ENCODE measurements at places on chromosomes 3 and 15. TPM values are rescaled to one million over a fixed set of nuclear protein-coding genes. Genes with fewer than 3 reads are reported as not detected.

GRCh38 chr15:100627789-100628395, 25.5 kb downstream of the ASB7 start:
- DNase-seq, result peak; percentile 49
- no peaks in the 10 kb centered on the region for H3K27me3 ChIP-seq
- no peak overlapping the region for H3K4me3 ChIP-seq

The EPHB1 gene
- 2.1 TPM for total RNA-seq

GRCh38 chr15:88440021-88440420, 27.2 kb downstream of the MRPL46 start:
- peaks cover 16% of the 10 kb centered on the region for H3K4me1 ChIP-seq
- no peak overlapping the region for H3K27ac ChIP-seq
- H3K4me3 ChIP-seq, result no peak overlapping the region
- no peak for DNase-seq
- no peaks in the 10 kb centered on the region for H3K36me3 ChIP-seq

GRCh38 chr3:31620656-31621055, 87.9 kb downstream of the STT3B start:
- no peaks in the 10 kb centered on the region for H3K4me1 ChIP-seq
- H3K27ac ChIP-seq, result no peak overlapping the region
- no peak overlapping the region for H3K4me3 ChIP-seq
- H3K36me3 ChIP-seq, result no peaks in the 10 kb centered on the region

- DNase-seq, result no peak
- H3K36me3 ChIP-seq, result no peaks in the 10 kb centered on the region
- no peaks in the 10 kb centered on the region for H3K27me3 ChIP-seq
- H3K4me1 ChIP-seq, result peaks cover 3% of the 10 kb centered on the region
- no peak overlapping the region for H3K27ac ChIP-seq
Observed at GRCh38 chr3:7696320-7696719, 805.3 kb upstream of the LMCD1 start.

- DNase-seq, result no peak
- H3K4me3 ChIP-seq, result no peak overlapping the region
- no peaks in the 10 kb centered on the region for H3K36me3 ChIP-seq
Observed at GRCh38 chr3:194985031-194985578, 285.9 kb downstream of the XXYLT1 start.

The RASGRF1 gene
- total RNA-seq, result 1.1 TPM

- no peak for DNase-seq
- no peaks in the 10 kb centered on the region for H3K4me1 ChIP-seq
- no peaks in the 10 kb centered on the region for H3K27me3 ChIP-seq
- H3K27ac ChIP-seq, result no peak overlapping the region
Observed at GRCh38 chr3:172125963-172126457, 86.6 kb downstream of the FNDC3B start.

The SI gene
- total RNA-seq, result not detected

DNA sequence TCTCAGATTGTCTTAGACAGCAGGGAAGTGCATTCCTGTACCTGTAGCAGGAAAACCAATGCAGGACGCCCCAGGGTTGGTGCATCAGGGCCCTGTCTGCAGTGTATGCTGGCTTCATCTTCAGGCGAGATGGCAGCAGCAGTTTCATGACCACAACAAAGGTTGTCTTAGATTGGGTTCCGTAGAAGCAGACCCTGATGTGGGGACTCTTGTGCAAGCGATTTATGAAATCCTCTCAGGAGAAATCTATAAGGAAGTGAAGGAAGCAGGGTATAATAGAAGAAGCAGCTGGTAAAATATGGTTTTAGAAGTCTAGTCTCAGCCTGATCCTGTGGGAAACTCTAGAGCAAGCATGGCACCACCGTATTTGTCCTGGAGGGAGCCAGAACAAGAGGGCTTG, 25.0 kb downstream of the DNAH1 start:
- no peak overlapping the region for H3K27ac ChIP-seq
- no peak overlapping the region for H3K4me3 ChIP-seq
- no peaks in the 10 kb centered on the region for H3K36me3 ChIP-seq
- DNase-seq, result no peak

DNA sequence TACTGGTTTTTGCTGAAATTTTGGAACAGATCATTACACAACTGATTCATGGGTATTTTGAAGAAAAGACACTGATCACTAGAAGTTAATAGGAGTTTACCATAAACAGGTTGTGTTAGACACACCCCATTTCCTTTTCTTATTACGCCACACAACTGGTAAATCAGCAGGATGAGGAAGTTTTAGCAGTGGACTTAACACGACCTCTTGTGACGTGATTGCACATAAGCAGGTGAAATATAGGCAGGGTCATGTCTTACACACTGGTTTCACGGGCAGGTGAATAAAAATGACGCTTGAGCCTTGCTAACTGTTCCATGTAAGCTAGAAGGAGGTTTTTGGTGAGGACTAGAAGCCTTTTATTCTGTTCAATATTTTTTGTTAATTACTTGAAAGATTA, 27.1 kb upstream of the TPRG1 start:
- no peaks in the 10 kb centered on the region for H3K27me3 ChIP-seq
- H3K4me3 ChIP-seq, result no peak overlapping the region
- H3K4me1 ChIP-seq, result no peaks in the 10 kb centered on the region
- H3K36me3 ChIP-seq, result no peaks in the 10 kb centered on the region

GRCh38 chr15:60444289-60444912, 34.5 kb downstream of the ICE2 start:
- peak; percentile 31 for DNase-seq
- H3K4me3 ChIP-seq, result no peak overlapping the region
- no peak overlapping the region for H3K27ac ChIP-seq
- no peaks in the 10 kb centered on the region for H3K27me3 ChIP-seq
- H3K36me3 ChIP-seq, result 0 out of 2 replicates have a peak, but pooled peaks cover 2% of the 10 kb centered on the region
- H3K4me1 ChIP-seq, result no peaks in the 10 kb centered on the region

DNA sequence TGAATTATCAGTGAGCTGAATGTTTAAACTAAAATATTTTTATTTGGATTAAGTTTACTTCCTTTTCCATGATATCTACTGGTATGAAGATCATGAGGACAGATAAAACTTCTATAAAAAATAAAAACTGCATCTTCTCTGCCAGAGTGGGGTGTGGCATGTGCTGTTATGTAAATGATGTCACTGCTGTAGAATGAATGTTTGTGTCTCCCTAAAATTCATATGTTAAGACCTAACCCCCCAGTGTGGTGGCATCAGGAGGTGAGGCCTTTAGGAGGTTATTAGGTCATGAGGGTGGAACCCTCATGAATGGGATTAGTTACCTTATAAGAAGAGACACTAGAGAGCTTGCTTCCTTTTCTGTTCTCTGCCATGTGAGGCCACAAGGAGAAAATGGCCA, 178.7 kb upstream of the DPH6 start:
- peaks cover 13% of the 10 kb centered on the region for H3K4me1 ChIP-seq
- H3K4me3 ChIP-seq, result no peak overlapping the region
- H3K27ac ChIP-seq, result no peak overlapping the region
- no peak for DNase-seq

GRCh38 chr3:9135930-9136525, 113.4 kb downstream of the SRGAP3 start:
- H3K27ac ChIP-seq, result no peak overlapping the region
- H3K4me1 ChIP-seq, result no peaks in the 10 kb centered on the region
- H3K27me3 ChIP-seq, result no peaks in the 10 kb centered on the region
- H3K36me3 ChIP-seq, result no peaks in the 10 kb centered on the region

DNA sequence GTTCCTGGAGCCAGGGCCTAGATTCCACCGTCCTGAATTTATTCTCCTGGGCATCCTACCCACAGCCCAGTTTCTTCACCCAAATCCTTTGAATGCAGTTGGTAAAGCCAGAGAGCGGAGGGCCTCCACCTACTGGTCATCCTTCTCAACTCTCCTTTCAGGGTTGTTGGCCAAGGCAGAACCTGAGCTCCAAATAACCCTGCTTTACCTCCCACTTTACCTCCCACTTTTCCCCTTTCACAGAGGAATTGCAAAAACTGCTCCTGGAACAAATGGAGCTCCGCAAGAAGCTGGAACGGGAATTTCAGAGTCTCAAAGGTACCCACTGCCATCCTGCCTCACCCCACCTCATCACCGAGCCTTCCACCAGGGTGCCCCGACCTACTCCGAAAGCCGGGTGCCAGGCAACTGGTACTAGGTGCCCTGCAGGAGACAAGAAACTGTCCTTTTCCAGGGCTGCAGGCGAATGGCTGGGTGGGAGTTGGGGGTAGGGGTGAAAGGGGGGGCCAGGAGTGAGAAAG, 6.8 kb downstream of the SKOR1 start:
- DNase-seq, result peak; percentile 44
- no peak overlapping the region for H3K27ac ChIP-seq
- H3K36me3 ChIP-seq, result no peaks in the 10 kb centered on the region
- H3K27me3 ChIP-seq, result no peaks in the 10 kb centered on the region
- no peak overlapping the region for H3K4me3 ChIP-seq
- H3K4me1 ChIP-seq, result peaks cover 7% of the 10 kb centered on the region

DNA sequence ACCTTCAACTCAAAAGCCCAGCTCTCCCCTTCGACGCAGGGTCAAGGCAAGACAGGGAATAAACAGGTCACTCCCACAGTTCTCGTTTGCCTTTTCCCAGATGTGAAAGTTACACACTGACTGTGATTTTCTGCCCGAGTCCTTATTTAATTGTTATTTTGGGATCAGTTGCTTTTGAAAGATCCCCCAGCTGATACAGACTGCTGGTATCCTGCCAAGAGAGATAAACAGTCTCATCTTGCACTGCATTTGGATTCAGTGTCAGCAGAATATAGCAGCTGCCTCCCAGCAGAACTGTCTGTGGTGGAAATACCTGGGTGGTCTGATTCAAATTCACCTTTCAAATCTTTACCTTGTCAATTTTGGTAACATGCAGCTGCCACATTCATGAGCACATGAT, 56.0 kb upstream of the FAM3D start:
- H3K4me3 ChIP-seq, result no peak overlapping the region
- H3K27me3 ChIP-seq, result no peaks in the 10 kb centered on the region
- peak; percentile 40 for DNase-seq
- no peaks in the 10 kb centered on the region for H3K36me3 ChIP-seq
- peaks cover 23% of the 10 kb centered on the region for H3K4me1 ChIP-seq

The XCR1 gene
- total RNA-seq, result not detected

DNA sequence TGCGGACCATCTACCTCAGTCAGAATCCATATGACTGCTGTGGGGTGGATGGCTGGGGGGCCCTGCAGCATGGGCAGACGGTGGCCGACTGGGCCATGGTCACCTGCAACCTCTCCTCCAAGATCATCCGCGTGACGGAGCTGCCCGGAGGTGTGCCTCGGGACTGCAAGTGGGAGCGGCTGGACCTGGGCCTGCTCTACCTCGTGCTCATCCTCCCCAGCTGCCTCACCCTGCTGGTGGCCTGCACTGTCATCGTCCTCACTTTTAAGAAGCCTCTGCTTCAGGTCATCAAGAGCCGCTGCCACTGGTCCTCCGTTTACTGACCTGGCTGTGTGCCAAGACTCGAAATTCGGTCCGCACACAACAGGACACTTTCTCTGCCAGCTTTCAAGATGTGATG, 21.9 kb downstream of the NRROS start:
- no peaks in the 10 kb centered on the region for H3K36me3 ChIP-seq
- peaks cover 16% of the 10 kb centered on the region for H3K4me1 ChIP-seq
- no peaks in the 10 kb centered on the region for H3K27me3 ChIP-seq
- H3K4me3 ChIP-seq, result no peak overlapping the region
- no peak overlapping the region for H3K27ac ChIP-seq

DNA sequence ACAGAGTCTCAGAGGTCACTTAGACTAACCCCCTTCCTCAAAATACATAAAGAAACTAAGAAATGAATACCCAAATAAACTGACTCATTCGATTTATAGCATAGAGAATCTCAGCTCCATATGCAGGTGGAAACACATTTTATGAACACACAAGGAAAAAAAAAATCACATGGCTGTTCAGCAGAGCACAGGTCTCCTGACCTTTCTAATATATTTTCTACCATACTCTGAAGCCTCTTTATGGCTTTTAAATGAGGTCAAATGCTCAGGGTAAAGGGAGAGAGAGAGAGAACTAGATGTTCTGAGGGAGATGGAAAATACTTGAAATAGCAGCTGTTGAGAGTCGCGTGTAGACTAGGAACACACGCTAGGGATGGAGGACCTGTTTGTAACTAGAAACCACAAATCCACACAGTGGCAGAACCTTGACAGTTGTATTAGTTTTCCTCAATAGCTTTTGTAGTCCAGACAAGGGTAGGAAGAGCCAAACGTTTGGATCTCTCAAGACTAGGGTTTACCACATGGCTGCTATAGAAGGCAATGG, 165.3 kb downstream of the FMN1 start:
- no peaks in the 10 kb centered on the region for H3K27me3 ChIP-seq
- DNase-seq, result peak; percentile 37
- no peaks in the 10 kb centered on the region for H3K36me3 ChIP-seq
- H3K4me3 ChIP-seq, result no peak overlapping the region

DNA sequence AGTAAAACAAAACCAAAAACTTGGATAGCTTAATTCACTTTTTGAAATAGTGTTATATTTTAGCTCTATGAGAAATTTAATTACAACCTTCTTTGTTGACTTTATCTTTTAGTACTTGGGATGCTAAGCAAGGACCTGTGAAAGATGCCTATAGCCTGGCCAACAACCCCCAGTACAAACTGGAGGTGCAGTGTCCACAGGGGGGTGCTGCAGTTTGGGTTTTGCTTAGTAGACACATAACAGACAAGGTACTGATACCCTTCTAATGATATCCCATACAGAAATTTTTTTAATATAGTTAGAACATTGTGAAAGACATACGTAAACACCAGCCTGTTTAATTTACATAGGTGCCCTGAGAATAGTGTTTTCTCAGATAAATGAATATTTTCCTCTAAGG, 35.3 kb downstream of the CAPN7 start:
- no peak overlapping the region for H3K27ac ChIP-seq
- H3K4me3 ChIP-seq, result no peak overlapping the region
- DNase-seq, result peak; percentile 19
- H3K27me3 ChIP-seq, result no peaks in the 10 kb centered on the region
- no peaks in the 10 kb centered on the region for H3K4me1 ChIP-seq
- peaks cover 45% of the 10 kb centered on the region for H3K36me3 ChIP-seq

DNA sequence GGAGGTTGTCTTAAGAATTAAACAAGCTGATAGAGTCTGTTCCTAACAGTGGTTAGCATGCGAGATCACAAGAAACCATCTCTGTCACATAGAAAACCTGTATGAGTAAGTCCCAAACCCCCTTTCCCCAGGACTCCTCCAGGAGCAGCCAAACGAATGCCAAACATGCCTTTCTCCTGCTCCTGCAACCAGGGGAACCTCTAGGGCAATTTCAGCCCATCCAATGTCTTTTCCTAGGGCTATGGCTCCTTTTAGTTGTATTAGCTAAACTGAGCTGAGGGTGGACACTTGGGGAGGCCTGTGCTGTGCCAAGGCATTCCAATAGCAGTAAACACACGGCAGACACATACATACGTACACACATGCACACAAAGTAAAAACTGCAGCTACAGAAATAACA, 36.5 kb upstream of the TIMP4 start:
- 0 out of 2 replicates have a peak, but pooled peaks cover 3% of the 10 kb centered on the region for H3K27me3 ChIP-seq
- H3K36me3 ChIP-seq, result no peaks in the 10 kb centered on the region
- H3K27ac ChIP-seq, result no peak overlapping the region

DNA sequence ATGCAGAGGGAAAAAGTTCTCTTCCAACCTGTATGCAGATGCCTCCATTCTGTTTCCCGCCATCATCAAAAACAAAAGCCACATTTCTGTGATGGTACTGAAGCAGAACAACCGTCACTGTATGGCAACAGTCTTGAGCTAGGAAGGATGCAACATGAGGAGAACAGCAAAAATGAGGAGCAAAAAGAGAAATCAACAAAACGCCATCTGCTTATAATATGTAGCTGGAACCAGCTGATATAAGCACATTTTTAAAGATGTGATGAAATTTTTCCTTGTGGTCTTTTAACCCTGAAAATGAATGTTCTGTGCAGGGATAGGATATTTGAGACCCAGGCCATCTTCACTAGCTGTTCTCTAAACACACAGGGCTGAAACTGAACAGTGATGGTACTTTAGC, 287.0 kb downstream of the ZIC4 start:
- no peak overlapping the region for H3K27ac ChIP-seq
- no peak for DNase-seq
- H3K4me3 ChIP-seq, result no peak overlapping the region
- H3K27me3 ChIP-seq, result no peaks in the 10 kb centered on the region
- peaks cover under 1% of the 10 kb centered on the region for H3K4me1 ChIP-seq

The THSD4 gene
- 20.7 TPM for total RNA-seq
